Activated naive CD4-positive, alpha-beta T cell treated with anti-CD3 and anti-CD28 coated beads, Interleukin-2, amount 50 U/mL, for 16 hours (primary cell): ENCODE measurements at places on chromosomes 3 and 15.

DNA sequence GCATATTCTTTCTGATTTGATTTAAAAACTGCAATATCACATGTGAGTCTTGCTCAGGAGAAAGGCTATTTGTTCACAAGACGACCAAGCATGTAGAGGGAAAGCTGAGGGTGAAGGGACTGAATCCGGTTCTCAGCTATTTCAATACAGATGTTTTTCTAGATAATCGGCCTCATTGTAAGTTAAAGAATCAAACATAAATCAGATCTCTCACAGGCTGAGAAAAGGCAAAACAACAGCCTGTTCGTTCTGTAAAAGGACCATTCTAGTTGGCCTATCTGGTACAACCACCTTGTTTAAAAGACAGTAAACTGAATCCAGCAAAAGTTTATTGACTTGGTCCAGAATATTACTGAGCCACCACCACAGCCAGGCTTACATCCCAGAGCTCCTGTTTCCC lies 1045.7 kb upstream of the CFAP20DC start:
- no peak for DNase-seq

DNA sequence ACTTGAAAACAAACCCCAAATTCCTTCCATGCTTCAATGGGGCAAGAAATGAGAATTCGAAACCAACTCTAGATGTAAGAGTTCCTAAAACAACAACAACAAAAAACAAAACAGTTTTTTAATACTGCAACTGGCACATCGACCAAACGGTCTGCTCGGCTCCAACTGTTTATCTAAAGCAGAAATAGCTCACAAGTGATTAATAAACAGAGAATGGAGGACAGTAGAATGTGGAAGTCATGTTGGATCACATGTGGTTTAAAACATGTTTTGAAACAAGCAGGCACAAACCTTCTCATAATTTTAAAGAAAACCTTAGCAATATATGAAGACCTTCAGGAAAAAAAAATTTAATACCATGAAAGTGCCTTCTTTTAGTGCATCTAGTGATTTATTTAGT lies 55.1 kb downstream of the SETMAR start:
- no peak for DNase-seq

GRCh38 chr3:124295362-124295761 lies 303.4 kb upstream of the ROPN1 start:
- no peak for DNase-seq

DNA sequence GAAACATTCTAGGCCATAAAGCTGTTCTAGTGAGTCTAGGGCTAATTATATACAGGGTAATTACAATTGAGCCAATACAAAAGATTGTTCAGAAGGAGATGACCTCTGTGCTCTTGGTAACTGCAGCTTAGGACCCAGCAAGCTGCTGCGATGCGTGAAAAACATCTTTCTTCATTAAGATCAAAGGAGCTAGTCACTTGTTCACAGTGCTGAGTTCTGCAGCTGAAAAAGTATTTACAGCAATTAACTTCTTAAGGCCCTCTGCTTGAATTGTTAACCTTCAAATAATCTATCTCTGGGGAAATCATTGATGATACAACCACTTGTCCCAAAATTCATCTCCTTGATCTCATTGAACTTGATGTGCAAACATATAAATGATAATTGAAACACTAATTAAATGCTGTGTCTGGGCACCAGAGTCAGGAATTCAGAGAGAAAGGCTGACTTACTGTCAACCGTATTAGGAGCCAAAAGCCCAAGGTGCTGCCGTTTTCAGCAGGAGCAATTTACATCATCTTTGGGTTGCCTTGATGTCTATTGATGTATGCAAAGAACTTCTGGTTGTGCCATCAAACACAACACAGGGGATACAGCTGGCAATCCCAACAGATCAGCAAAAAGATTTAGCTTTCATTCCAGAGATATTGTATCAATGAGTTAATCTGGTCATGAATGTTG lies 213.0 kb downstream of the NECTIN3 start:
- no peak for DNase-seq
